ENCODE measurements at places on chromosomes 16 and 17.

DNA sequence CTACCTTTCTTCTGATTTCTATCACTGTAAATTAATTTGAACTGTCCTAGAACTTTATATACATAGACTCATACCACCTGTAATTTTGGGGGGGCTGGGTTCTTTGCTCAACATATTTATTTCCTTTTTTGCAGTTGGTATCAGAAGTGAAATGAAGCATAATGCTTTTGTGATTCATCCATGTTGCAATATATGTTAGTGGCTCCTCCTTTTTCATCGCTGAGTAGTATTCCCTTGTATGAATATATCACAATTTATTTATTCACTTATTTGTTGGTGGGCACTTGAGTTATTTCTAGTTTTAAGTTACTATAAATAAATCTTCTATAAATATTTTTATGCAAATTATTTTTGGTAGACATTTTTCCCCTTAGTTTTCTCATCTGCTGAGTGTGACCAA is 336.4 kb downstream of the HS3ST3B1 start:
- no peak for DNase-seq

DNA sequence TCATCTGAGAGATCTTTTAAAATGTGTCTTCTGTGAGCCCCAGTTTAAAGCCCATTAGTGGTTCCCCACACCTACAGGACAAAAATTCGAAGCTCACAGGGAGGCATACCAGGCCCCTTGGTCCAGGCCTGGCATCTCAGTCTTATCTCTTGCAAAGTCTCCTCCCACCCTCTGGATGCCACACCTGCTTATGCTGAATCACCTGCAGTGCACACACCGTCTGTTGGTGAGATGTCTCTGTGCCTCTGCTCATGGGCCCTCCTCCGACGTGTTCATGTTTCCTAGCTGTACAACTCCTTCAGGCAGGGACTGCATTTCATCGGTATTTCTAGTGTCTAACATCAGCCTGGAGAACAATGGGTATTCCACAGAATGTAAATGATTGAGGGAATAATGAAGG is 41.6 kb downstream of the RNF157 start:
- no peak for DNase-seq

GRCh38 chr16:77246150-77246549 is 46.9 kb downstream of the SYCE1L start:
- DNase-seq = no peak

GRCh38 chr17:9350080-9350479 is 225.5 kb downstream of the STX8 start:
- no peak for DNase-seq

- peak; percentile 20 for DNase-seq
These were observed 56.1 kb downstream of the RMI2 start for GRCh38 chr16:11401161-11402050.

DNA sequence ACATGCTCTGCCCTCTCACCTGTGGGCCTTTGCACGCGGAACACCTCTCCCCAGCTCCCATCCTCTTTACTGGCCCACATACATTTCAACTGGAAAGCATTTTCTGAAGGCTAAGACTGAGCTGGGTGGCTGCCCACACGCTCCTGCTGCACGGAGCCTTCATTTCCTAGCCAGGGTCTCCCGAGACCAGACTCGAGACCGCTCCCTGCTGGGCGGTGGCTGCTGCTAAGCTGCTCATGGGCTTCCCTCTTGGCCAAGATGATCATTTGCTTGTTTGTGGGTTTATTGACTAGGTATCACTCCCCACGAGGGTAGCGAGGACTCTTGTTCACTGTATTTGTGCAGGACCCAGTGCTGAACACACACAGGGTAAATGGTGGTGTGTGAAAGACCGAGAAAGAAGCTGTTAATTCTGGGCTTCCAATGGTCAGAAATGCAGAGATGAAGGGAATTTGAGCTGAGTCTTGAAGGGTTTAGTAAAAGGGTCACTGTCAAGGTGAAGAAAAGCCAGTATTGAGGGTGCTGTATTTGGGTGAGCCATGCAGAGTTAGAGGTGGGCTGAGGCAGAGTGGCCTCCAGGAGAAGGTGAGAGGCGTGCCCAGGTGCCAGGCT is 907 bp downstream of the TRAPPC2L start:
- DNase-seq = peak; percentile 84

DNA sequence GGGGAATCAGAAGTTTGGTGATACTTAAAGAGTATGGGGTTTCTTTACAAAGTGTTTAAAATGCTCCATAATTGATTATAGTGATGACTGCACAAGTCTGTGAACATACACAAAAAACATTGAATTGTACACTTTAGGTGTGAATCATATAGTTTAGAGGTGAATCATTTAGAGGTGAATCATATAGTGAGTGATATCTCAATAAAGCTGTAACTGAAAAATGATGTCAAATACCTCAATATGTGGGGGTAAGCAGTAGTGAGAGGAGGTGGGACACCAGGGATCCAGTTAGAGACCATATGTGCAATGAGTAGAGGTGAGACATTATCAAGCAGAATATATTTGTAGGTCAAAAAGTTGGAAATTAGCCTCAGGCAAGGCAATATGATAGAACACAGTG is 264.5 kb downstream of the PMP22 start:
- DNase-seq = no peak

DNA sequence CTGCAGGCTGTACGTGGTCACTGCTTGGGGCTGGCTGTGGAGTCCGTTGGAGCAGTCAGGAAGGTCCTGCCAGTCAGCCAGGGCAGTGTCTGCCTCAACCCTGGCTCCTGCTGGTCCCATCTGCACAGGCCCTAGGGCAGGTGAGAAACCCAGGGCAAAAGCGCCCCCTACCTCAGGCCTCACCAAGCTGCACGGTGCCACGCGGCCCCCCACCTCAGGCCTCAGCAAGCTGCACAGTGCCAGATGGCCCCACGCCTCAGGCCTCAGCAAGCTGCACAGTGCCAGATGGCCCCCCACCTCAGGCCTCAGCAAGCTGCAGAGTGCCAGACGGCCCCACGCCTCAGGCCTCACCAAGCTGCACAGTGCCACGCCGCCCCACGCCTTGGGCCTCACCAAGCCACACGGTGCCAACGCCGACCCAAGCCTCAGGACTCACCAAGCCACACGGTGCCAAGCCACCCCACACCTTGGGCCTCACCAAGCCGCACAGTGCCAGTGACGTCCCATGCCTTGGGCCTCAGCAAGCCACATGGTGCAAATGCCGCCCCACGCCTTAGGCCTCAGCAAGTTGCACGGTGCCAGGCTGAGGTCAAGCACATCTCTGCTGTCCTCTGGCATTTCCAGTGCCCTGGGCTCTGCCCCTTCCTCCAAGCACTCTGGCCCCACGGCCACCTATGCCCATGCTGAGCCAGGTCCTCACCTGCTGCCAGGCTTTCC is 5.5 kb downstream of the TMEM204 start:
- DNase-seq = peak; percentile 65

DNA sequence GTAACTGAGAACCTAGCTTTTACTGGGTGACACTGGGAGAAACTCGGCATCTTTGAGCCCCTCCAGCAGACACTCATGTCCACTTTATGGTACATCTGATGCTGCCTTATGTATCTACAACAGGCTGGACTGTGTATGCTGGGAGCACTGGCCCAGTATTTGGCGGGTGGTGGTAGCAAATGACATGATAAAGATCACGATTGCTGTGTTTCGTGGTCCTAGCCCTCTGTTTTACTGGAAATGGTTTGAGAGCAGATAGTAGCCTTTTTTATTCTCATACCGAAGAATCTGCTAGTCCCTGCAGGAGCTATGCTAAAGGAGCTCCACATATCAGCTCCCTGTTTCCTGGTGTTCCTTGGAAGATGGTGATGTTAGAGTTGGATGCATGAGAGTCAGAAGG is 150.3 kb downstream of the CCDC182 start:
- no peak for DNase-seq

DNA sequence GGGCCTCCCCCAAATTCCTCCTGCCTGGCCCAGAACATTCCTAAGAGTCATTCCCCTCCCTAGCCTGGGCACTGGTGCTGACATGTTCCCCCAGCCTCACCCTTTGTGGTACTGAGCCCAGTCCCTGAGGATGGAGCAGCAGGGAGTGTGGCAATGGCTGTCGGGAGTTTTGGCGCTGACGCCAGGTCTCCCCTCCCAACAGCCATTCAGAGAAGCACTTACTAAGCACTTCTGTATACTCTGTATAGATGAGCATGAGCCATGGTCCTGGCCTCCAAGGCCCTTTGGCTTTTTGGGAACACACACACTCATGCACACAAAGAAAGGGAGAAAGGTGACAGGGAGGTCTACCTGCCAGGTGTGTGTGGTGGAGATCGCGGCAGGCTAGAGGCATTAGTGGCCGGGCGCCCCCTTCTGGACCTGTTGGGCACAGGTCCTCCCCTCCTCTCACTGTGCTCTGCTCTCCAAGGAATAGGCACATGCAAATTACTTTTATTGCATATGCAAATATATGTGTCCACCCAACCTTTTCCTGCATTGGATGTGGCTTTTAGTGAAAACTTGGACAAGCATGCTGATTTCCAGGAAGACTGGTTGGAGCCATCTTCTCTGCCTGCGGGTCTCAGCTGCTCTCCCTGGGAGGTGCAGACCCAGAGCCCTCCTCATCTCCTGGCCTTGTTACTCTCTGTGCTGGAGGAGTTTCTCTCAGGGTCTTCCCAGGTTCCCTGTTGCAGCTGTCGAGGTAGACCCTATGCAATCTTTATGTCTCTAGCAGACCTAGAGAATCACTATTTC is 17.4 kb upstream of the C17orf107 start:
- peak; percentile 75 for DNase-seq

DNA sequence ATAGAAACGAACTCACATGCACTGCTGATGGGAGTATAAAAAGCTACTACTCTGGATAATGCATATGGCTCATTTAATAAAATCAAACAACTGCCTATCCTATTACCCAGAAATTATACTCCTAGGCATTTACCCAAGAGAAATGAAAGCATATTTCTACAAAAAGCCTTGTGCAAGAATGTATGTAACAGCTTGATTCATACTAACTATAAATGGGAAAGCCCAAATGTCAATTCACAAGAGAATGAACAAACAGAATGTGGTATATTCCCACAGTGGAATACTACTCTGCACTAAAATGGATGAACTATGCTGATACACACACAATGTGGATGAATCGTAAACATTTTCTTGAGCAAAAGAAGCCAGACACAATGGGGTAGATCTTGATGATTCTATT is 38.4 kb downstream of the KIAA0753 start:
- DNase-seq = no peak

DNA sequence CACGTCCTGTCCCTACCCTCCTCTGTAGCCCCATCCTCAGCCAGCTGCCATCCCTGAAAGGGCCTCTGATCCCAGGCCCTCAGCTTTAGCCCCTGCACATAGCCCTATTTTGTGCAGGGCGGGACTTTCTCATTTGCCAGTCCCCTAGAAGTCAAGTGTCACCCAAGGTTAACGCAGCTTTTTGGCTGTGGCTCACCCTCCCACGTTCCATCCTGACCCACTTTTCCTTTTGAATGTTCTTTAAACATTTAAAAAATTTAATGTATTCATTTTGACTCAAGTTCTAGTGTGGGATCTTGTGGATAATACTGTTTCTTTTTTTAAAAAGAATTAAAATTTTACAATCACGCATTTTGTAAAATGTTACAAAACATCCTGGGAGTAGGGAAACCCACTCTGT is 62.2 kb upstream of the LGALS9 start:
- DNase-seq = no peak

DNA sequence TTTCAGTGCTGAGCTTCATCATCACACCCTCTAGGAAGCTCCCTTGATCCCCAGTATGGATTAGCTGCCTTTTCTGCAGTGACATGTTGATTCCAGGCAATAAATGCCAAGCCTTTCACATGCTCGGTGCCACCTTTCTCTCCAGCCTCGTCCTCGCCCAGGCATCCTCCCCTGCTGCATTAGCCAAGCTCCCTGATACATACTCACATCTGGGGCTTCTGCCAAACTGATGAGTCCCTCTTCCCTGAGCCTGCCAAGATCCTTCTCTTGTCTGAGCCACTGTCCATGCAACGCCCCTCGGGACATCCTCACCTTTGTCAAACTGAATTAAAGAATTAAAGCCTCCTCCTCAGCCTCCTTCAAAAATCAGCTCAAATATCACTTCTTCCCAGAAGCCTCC is 538.5 kb upstream of the CDH11 start:
- no peak for DNase-seq

All from glutamatergic neuron (in vitro differentiated cells).